ENCODE measurements at places on chromosomes 16 and 17.
A peak's percentile ranks its signal among the peaks of the same experiment; 100 is the strongest.

DNA sequence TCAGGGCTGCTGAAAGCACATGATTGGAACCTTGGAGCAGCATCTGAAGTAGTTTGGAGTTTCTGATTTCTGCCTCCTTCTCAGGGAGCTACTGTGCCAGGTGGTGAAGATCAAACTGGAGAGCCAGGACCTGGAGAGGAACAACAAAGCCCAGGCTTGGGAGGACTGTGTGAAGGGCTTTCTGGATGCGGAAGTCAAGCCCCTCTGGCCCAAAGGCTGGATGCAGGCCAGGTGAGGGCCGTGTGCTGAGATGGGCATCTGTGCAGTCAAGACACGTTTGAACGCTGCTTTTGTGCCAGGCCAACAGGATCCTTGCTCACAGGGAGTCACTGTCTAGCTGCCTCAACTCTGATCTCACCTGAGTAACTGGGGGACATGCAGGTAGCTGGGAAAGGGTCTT lies 23.8 kb downstream of the UBN1 start:
- no peak for DNase-seq

DNA sequence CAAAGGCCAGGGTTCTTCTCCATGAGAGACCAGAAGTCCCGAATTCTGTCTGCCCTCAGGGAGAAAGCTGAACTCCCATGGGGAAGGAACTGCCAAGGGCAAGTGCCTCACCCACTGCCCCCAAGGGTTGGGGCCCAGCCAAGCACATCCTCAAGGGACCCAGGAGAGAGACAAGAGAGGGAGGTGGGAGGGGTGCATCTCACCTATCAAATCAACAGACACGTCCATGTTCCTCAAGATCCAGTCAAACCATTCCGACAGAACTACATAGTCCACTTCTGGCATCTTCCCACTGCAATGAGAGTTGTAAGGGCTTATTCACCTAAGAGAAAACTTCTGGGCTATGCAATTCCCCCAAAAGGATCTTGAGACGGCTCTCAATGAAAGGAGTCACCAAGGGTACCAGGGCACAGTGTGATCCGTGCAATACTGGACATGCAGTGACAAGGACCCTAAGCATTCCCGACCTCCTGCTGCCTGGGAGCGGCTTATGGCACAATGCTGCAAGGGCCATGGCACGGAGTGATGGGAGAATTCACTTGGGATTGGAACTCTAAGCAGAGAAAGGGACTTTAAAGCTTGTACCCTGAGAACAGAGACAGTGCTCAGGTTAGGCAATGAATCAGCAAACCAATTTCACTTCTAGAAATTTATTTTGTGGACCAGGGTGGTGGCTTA lies 32.2 kb downstream of the TK2 start:
- DNase-seq, result peak; percentile 8

DNA sequence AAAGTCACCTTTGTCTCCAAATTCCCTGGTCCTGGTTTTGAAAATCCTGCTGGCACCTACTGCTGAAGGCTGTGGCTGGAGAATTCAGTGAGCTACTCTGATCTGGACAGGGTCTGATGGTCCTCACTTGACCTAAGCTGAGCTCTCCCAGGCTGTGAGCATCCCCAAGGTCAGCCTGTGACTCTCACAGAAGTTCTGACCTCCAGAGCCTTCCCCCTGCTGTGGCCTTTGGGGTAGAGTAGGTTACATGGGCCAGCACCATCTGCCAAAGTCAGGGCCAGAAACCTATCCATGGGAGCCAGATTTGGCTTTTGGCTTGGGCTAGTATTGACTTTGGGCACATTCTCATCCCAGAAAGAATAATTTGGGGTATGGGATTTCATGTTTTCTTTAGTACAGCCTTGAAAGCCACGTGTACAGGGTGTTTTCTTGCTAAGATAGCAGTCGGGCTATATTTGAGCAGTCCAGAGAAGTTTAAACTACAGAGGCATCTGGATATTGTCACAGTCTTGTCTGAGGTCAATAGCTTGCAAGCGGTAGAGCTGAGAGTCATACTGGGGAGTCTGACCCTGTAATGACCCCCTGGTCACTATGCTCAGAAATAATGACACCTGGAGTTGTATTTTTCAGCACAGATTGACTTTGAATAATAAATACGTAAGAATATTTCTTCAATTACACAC lies 6.2 kb upstream of the AGRP start:
- no peak for DNase-seq

DNA sequence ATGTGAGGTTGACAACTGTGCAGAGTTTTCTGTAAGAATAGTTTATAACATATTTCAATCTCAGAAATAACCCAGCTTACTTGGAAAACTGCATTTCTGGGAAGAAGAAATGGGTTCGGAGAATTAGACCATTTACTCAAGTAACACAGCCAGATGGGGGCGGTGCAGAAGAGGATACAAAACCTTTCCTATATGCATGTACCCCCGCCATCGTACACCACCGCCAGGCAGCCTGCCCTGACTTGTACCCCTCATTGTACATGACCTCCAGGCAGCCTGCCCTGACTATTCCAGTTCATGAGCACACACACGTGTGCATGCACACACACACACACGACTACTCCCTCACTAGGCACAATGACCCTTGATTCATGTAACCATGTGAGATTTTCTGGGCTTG lies 154.0 kb downstream of the C16orf78 start:
- peak; percentile 67 for DNase-seq

DNA sequence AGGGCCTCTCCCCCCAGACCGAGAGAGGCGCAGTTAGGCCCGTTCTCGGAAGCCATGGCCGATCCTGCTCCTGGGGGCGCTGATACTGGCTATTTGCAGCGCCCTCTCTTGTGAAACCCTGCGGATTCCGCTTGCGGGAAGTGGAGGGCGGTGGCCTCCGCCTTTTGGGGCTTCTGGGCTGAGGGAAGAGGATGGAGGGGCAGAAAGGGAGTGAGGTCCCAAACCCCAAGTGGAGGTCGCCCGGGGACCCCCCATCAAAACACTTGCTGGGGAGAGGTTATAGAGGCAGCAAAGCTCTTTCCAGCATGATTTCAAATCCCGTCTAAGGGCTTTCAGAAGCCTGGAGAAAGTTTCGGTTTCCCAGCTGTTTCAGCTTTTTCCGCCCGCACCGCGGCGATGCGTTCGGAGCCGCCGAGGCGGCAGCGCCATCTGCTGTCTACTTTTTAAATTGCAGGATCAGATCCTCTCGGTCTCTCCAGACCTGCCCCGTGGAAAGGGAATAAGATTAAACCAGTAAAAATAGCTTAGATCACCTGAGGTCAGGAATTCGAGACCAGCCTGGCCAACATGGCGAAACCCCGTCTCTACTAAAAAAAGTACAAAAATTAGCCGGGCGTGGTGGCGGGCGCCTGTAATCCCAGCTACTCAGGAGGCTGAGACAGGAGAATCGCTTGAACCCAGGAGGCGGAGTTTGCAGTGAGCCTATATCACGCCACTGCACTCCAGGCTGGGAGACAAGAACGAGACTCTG lies 15.8 kb downstream of the SNX20 start:
- peak; percentile 49 for DNase-seq

GRCh38 chr17:70621566-70621965 lies 452.2 kb downstream of the KCNJ2 start:
- peak; percentile 73 for DNase-seq

- DNase-seq, result no peak
Observed at GRCh38 chr17:80352216-80352895, 62.6 kb upstream of the ENDOV start.

GRCh38 chr16:70472786-70473433 lies 18.5 kb downstream of the FCSK start:
- DNase-seq, result no peak

- peak; percentile 20 for DNase-seq
Observed at GRCh38 chr17:57207396-57207795, 48.9 kb upstream of the MSI2 start.

DNA sequence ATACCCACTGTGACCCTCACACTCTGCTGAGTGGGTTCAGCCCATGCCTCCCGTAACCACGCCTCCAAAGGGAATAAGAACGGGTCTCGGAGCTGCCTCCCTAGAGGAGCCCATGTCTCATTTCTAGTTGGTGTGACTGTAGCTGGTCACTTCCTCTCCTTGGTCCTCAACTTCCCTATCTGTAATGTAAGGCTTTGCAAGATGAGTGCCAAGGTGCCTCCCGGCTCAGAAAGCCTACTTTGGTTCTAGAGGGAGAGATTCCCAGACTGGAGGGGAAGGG lies 20.8 kb downstream of the C16orf74 start:
- DNase-seq, result no peak

- no peak for DNase-seq
Observed at GRCh38 chr16:76612497-76612896, 335.3 kb downstream of the CNTNAP4 start.

GRCh38 chr16:49524216-49524946 lies 150.8 kb downstream of the C16orf78 start:
- DNase-seq, result peak; percentile 87
